ENCODE measurements at places on chromosomes 4 and X.

DNA sequence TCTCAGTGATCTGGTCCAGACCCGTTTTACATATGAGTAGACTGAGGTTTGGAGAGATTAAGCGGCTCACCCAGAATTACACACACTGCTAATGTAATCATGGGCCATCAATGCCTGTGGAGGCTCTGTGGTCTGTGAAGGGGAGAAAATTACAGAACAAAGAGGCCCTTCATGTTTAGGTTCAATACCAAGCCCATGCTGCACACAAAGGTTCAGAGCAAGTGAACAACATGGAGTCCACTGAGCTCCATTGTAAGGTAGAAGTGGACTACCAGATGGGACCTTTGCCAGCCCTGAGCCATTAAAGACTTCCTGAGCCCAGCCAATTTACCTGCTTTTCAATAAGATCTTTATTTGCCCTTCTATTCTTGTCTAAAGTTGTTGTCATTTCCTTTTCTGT lies 109.8 kb downstream of the LUZP4 start:
- DNase-seq: no peak

GRCh38 chr4:98609934-98610333 lies 48.5 kb downstream of the TSPAN5 start:
- DNase-seq: peak; percentile 53

DNA sequence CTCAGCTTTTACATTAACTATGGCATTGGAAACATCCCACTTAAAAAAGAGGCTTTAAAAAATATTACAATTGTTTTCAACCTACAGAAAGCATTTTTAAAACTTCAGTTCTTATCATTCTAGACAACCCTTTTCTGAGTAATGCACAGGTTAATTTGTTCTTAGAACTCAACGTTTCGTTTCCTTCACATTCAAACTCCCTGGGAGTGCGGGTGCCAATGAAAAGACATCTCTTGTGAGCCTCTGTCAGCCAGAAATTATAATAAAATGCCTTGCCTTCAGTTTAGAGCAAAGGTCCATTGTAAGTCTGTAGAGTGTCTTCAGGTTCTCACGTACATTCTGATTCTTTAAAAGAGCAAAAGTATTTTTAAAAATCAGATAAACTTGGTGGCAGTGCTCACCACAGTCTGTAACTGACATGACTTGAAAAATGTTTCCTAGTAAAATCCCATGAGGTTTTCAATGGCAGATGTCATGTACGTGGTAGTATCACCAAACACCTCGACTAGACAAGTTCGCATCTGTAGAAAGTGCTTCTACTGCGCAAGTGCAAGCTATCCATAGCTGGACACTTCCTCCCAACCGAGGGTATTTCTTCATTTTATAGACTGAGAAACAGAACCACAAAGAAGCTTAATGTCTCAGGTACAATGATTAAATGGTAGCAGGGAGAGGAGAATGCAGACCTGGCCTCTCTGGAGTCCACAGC lies 65.8 kb downstream of the HAUS3 start:
- no peak for DNase-seq

DNA sequence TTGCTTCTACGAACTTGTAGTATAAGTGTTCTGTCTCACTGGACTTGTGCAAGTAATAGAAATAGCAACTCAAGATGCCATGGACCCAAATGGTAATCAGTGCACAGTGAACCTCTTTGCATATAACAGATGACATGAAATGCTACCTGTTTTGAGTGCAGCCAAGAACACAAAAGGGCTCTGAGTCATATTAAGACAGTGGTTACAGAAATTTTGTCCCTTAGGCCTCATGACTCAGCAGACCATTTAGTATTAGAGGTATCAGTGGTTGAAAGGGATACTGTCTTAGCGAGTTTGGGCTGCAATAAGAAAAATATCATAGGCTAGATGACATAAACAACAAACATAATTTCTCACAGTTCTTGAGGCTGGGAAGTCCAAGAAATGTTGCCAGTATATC lies 502.9 kb upstream of the PCDH10 start:
- no peak for DNase-seq

DNA sequence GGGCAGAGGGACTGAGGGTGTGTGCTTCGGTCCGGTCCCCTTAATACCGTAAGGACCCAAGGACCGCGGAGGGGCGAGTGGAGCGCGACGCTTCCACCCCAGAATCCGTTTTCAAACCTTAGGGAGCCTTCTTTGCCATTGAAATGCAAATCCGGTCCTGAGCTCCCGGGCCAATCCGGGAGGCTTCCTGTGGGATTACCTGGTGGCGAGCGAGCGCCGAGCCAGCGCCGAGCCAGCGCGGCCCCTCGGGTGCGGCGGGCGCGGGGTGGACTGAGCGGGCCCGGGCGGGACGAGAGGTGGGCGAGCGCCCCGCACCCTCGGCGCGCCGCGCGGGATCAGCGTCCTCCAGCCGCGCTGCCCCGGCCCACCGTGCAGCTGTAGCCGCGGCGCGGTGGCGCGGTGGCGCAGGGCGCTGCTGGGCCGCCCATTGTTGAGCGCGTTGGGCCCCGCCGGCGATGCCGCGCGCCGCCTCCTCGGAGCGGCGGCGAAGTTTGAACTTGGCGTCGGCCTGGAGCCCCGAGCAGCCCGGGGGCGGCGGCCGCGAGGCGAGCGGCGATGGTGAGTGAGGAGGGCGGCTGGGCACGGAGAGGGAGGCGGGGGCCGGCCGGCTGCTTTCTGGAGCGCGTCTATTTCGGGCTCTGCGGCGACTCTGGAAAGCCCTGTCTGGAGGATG lies 208.7 kb downstream of the SOWAHB start:
- peak; percentile 24 for DNase-seq

DNA sequence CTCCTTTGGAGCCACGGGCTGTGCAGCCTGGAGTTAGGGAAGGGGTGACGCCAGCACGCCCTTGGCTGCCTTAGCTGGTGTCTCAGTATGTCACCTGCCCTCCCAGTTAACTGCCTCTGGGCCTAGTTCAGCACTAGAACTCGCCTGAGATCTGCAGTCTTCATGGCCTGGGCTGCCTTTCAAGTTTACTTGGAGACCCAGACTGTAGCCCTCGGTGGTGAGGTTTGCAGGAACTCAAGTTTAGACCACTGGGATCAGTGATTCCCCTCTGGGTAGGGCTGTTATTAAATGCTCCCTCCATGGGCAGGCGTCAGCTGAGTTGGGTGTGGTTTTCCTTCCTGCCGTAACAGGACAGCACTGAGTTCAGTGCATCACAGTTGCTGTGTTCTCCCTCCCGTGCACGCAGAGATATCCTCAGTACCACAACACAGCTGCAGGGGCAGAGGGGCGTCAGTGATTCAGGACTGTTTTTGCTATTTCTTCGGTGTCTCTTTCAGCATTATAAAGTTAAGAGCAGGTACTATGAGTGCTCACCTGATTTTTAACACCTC lies 30.5 kb downstream of the PLAC8 start:
- no peak for DNase-seq

Measured in fibroblast of skin of right quadriceps (primary cell).